Activated T-helper 2 cell treated with anti-CD3 and anti-CD28 coated beads, Interferon-gamma antibody, Interleukin-2, Interleukin-4, amounts not matched to agents 10 μg/mL and 5 μg/mL and 100 μg/mL, durations not matched to agents 14 hours and 24 hours and 36 hours (primary cell): ENCODE measurements at places on chromosomes 3 and 15. TPM values are rescaled to one million over a fixed set of nuclear protein-coding genes. Genes with fewer than 3 reads are reported as not detected.

GRCh38 chr3:139934613-139935015 is 371 bp upstream of the CLSTN2 start:
- no peaks in the 10 kb centered on the region for H3K36me3 ChIP-seq
- H3K27me3 ChIP-seq: peaks cover 52% of the 10 kb centered on the region
- H3K27ac ChIP-seq: no peak overlapping the region
- no peak for DNase-seq
- no peak overlapping the region for H3K4me3 ChIP-seq
- no peaks in the 10 kb centered on the region for H3K4me1 ChIP-seq

- no peak for DNase-seq
- peaks cover 35% of the 10 kb centered on the region for H3K27me3 ChIP-seq
- H3K4me3 ChIP-seq: no peak overlapping the region
- no peak overlapping the region for H3K27ac ChIP-seq
These were observed 9.8 kb upstream of the SLC25A36 start for GRCh38 chr3:140931801-140932200.

DNA sequence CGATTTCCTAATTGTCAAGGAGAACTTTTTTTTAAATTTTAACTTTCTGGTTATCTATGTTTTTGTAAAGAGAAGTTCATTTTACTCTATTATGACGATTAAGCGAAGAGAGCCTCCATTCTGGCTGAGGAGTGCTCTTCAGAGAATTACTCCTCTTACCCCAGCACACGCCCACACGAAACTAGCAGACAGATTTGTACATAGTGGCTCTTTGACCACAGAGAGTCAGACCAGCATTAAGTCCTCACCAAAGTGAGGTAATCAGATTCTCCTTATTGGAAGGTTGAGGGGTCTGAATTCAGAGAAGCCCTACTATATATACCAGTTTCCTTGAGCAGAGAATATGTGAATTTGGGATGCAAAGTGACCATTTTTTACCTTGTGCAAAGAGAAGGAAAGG is 204.8 kb upstream of the TSC22D2 start:
- peaks cover 11% of the 10 kb centered on the region for H3K27me3 ChIP-seq
- H3K4me1 ChIP-seq: no peaks in the 10 kb centered on the region
- H3K36me3 ChIP-seq: no peaks in the 10 kb centered on the region

DNA sequence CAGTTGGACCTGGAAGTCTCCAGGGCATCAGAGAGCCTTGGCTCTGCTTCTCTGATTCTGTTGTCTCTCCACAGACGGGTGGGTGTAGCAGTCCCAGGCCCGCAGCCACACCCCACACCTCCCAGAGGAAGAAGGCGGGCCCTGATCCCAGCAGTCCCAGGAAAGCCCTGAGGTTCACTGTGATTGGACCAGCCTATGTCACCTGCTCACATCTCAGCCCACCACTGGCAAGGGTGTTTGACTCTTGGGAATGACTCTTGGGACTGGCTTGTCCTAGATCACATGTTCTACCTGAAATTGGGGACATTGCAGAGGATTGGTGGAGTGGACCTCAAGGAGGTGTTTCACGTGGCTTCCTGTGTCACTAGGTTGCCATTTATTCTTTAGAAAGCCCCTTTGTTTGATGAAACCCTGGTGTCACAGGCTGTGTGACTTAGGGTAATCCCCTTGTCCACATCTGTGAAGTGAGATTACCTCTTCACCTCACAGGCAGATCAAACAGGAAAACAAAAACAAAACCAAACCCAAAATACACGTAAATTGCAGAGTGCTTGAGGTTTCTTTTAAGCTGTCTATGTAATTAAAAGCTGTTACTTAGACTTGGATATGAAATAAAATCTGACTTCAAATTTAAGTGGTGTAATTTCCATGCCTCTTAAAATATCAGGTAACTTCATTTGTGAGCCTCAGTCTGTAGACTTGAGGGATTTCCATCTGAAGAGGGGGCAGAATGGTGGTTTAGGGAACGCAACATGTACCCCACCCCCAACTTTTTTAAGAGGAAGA is 26.7 kb downstream of the FLNB start:
- DNase-seq: peak; percentile 46
- H3K36me3 ChIP-seq: peaks cover 4% of the 10 kb centered on the region
- H3K27me3 ChIP-seq: no peaks in the 10 kb centered on the region
- H3K4me1 ChIP-seq: peaks cover 42% of the 10 kb centered on the region

- peak overlapping the region; percentile 73 for H3K27ac ChIP-seq
- DNase-seq: no peak
These were observed 16.7 kb downstream of the MAPKBP1 start for GRCh38 chr15:41790756-41791546.

- H3K36me3 ChIP-seq: peaks cover 76% of the 10 kb centered on the region
- H3K27ac ChIP-seq: peak overlapping the region; percentile 44
- H3K27me3 ChIP-seq: no peaks in the 10 kb centered on the region
These were observed 7.6 kb downstream of the NSUN3 start for GRCh38 chr3:94070341-94070911.

GRCh38 chr3:154126651-154127050 is 5.5 kb downstream of the ARHGEF26 start:
- H3K4me3 ChIP-seq: no peak overlapping the region
- peaks cover 9% of the 10 kb centered on the region for H3K4me1 ChIP-seq
- H3K36me3 ChIP-seq: no peaks in the 10 kb centered on the region
- no peak overlapping the region for H3K27ac ChIP-seq

The KBTBD13 gene
- total RNA-seq: not detected in 2 replicates

The CPA3 gene
- not detected in 2 replicates for total RNA-seq

The DPPA2 gene
- not detected in 2 replicates for total RNA-seq

DNA sequence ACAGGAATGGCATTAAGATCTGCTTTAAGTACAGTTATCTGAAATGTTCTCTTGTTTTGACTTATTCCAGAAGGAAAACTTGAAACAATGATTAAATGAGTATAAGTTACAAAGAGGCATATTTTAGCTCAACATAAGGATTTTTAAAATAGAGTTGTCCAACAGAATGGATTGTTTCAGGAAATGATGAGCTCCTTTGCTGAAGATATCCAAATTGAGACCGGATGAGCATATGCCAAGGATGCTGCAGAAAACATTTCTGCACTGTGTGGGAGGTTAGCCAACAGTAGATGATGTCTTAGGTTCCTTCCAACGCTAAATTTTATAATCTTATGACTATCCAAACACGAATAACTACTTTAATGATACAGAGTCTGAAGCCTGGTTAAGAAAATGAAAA is 226.5 kb upstream of the NANOGP8 start:
- H3K27me3 ChIP-seq: no peaks in the 10 kb centered on the region
- H3K4me3 ChIP-seq: no peak overlapping the region
- no peaks in the 10 kb centered on the region for H3K4me1 ChIP-seq
- H3K27ac ChIP-seq: no peak overlapping the region

DNA sequence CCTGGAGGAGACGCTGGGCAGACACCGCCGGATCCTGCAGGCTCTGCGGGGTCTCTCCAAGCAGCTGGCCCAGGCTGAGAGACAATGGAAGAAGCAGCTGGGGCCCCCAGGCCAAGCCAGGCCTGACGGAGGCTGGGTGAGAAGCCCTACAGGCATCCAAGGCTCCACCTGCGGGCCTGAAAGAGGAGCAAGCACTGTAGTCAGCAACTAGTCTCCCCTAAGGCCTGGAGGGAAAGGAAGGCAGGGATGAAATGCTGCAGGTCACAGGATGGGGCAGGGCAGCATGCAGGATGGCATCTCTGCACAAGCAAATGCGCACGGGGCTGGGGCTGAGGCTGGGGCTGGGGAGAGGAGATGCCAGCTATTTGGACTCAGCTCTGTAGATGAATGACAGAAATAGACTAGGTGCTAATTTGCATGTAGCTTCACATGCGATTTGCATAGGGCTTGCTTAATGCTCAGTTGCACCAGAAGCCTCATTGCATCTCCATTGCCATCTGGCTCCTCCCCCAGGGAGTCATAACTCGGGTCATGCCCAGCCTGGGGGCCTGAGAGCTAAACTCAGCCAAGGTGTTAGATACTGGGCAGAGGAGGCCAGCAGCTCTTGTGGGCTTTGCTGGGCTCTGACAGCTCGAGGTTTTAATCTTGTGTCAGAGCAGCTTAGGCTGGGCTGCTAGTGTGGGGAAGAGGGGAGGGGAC is 5.2 kb upstream of the CPLX3 start:
- peaks cover 7% of the 10 kb centered on the region for H3K4me1 ChIP-seq
- no peaks in the 10 kb centered on the region for H3K36me3 ChIP-seq
- peaks cover 10% of the 10 kb centered on the region for H3K27me3 ChIP-seq
- no peak for DNase-seq

GRCh38 chr15:70023769-70024491 is 73.8 kb downstream of the TLE3 start:
- H3K27me3 ChIP-seq: peaks cover 27% of the 10 kb centered on the region
- H3K4me1 ChIP-seq: peaks cover 13% of the 10 kb centered on the region
- H3K4me3 ChIP-seq: no peak overlapping the region
- no peaks in the 10 kb centered on the region for H3K36me3 ChIP-seq
- DNase-seq: no peak
